Activated naive CD4-positive, alpha-beta T cell (primary cell): ENCODE measurements at places on chromosomes 2 and 18.

DNA sequence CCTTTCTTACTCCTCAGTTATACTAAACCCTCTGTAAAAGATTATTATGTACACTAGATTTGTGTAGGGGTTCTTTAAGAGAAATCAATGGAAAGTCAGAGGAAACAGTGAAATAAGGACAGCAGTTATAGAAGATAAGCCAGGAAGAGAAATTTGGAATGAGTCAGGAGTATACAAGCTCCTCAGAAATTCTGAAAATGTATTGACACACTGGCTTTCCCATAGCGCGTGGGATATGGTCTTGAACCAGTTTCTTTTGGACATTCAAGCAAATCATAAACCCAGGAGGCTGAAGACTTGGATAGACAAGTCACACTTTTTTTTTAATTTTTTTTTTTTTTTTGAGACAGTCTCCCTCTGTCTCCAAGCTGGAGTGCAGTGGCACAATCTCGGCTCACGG is 316.1 kb upstream of the MMADHC start:
- DNase-seq, result no peak

- DNase-seq, result no peak
Observed at GRCh38 chr2:64826703-64827102, 162.5 kb upstream of the SLC1A4 start.

DNA sequence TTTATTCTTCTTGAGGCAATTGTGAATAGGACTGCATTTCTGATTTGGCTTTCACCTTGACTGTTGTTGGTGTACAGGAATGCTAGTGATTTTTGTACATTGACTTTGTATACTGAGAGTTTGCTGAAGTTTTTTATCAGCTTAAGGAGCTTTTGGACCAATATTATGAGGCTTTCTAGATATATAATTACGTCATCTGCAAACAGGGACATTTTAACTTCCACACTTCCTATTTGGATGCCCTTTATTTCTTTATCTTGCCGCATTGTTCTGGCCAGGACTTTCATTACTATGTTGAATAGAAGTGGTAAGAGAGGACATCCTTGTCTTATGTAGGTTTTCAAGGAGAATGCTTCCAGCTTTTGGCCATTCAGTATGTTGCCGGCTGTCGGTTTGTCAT is 425.4 kb upstream of the CHAC2 start:
- DNase-seq, result no peak

GRCh38 chr18:31102025-31102684 is at the start of gene DSC2:
Gene DSC2 (minus strand): TSS chr18:31102421. CDS start chr18:31101971, 450 bp downstream.
- DNase-seq, result no peak

GRCh38 chr2:187644981-187645380 is 90.7 kb upstream of the TFPI start:
- DNase-seq, result no peak

- no peak for DNase-seq
Observed at GRCh38 chr2:17036361-17036760, 370.7 kb upstream of the CYRIA start.

- no peak for DNase-seq
Observed at GRCh38 chr18:80046961-80047541, 12.8 kb downstream of the RBFA start.

DNA sequence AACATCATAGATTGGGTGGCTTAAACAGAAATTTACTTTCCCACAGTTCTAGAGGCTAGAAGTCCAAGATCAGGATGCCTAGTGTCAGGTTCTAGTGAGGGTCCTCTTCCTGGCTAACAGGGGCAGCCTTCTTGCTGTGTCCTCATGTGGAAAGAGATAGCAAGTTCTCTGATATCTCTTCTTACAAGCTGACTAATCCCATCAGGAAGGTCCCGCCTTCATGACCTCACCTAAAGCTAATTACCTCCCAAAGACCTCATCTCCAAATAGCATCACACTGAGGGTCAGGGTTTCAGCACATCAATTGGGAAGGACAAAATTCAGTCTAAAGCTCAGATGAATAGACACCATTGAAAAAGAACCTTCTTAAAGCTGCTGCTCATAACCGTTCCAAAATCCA is 22.9 kb downstream of the ACVR1 start:
- no peak for DNase-seq

DNA sequence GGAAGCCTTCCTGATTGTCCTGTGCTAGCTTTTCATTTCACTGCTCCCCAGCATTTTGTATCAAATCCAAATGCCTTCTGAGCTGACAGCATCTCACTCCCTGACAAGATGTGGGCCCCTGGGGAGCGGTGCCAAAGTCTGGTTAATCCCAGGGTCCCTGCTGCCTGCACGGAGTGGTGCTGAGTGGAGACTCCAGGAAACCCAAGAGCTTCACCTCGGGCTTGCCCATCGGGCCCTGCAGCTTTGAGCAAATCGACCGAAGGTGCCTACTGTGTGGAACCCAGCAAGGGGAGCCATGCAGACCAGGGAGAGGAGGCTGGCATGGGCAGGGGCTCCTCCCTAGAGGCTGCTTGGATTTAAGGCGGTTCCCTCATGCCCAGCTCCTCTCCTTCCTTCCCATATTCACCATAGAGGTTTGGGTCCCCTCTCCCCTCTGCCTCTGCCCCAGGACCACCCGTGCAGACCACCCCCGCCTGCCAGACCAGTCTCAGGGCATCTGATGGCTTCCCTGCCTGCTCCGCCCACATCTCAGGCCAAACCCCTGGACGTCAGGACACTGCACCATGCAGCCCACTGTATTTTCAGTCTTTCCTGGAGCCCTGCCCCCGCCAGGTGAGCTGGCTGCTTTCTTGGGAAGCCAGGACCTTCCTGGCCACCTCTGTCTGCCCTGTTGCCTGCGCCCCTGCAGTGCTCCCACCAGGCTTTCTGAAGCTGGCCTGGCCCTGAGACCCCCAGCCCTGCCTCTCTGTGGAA is 37.8 kb downstream of the RRM2 start:
- no peak for DNase-seq

- no peak for DNase-seq
Observed at GRCh38 chr2:233828546-233829192, 25.7 kb downstream of the HJURP start.

DNA sequence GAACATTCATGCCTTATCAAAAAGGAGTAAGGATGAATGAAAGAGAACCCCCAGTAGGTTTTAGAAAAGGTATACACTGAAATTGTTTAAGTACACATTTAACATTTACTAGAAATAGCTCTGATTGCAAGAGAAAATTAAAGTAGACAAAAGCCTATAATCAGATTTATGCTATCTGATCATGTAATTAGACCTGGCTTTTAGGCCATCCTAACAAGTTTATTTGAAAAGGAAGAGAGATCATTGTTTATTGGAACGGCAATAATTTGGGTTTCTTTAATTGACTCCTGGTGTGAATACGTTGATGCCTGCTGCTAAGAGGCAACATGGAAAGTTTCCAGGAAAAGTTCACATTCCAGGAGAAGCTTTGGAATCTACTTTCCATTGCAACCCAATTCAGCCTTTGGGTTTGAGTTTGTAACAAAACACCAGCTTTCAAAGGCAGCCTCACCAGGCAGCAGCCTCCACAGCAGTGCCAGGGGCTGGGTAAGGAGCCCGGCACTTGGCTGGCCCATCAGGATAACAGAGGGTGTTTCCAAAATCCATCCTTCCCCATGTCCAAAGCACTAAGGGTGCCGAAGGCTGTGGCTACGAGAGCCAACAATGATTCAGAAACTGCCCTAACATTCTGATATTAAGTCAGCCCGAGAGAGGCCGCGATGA is 18.0 kb downstream of the FZD7 start:
- no peak for DNase-seq

GRCh38 chr2:69175790-69176715 is 163.1 kb downstream of the ANTXR1 start:
- DNase-seq, result no peak

DNA sequence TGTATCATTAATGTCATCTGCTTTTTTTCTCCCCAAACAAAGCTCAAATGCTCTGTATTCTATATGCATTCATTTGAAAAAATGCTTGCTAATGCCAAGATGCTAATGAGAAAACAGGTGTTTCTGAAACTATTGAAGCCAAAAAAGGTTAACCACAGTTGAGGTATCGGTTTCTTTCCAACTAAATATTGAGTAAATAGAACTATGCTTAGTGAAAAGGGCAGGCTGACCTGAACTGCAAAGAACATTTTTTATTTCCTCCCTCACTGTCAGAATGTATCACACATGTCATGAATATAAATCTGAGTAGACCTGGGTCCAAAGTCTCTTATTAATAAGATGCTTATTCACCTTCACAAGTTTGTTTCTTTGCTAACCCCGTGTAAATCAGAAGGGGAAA is 866.6 kb downstream of the CPS1 start:
- DNase-seq, result no peak
